ENCODE measurements at places on chromosomes 7 and 10. TPM values are rescaled to one million over a fixed set of nuclear protein-coding genes. Genes with fewer than 3 reads are reported as not detected.
A peak's percentile ranks its signal among the peaks of the same experiment; 100 is the strongest.

- peaks cover 9% of the 10 kb centered on the region for H3K4me1 ChIP-seq
- H3K36me3 ChIP-seq: no peaks in the 10 kb centered on the region
- peaks cover 21% of the 10 kb centered on the region for H3K27me3 ChIP-seq
- no peak for DNase-seq
These were observed 480 bp downstream of the VPS50 start for GRCh38 chr7:93232673-93233018.

- DNase-seq: no peak
- H3K36me3 ChIP-seq: peaks cover 8% of the 10 kb centered on the region
- H3K4me1 ChIP-seq: peaks cover 37% of the 10 kb centered on the region
- peaks cover 4% of the 10 kb centered on the region for H3K27me3 ChIP-seq
- H3K27ac ChIP-seq: no peak overlapping the region
These were observed 3.2 kb downstream of the MINDY3 start for GRCh38 chr10:15857107-15857575.

- H3K4me3 ChIP-seq: no peak overlapping the region
- H3K27me3 ChIP-seq: no peaks in the 10 kb centered on the region
- DNase-seq: no peak
These were observed 139.0 kb downstream of the LRRN3 start for GRCh38 chr7:111229916-111230315.

- peak within 1 kb of the TSS; percentile 51 for H3K4me3 ChIP-seq
- no peaks in the 10 kb centered on the region for H3K36me3 ChIP-seq
- no peak for DNase-seq
- H3K27me3 ChIP-seq: peaks cover 61% of the 10 kb centered on the region
- no peak within 1 kb of the TSS for H3K27ac ChIP-seq
- peaks cover 7% of the 10 kb centered on the region for H3K4me1 ChIP-seq
These were observed at the start of gene ZNF804B for GRCh38 chr7:88759230-88760135. TSS of gene ZNF804B (plus strand) at chr7:88759700. CDS start at chr7:88759977, 277 bp downstream.

DNA sequence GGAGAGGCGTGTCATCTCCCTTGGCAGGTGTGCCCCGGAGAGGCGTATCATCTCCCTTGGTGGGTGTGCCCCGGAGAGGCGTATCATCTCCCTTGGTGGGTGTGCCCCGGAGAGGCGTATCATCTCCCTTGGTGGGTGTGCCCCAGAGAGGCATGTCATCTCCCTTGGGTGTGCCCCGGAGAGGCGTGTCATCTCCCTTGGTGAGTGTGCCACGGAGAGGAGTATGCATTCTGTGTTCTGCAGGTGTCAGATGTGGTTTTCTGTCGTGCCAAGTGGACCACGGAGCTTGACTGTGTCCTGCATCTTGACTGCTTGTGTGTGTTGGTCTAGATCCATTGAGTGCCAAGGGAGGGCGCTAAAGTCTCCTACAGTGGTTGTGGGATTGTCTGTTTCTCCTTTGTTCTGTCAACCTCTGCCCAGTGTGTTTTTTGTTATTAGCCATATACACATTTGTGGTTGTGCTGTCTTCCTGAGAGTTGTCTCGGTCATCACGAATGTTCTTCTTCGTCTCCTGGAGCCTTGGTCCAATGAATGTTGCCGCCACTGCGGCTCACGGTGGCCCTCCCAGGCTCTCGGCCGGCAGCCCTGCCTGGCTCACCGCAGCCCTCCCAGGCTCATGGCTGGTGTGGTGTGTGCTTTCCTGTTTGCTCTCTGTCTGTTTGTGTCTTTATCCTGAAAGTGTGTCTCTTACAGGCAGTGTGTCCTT, 96.8 kb downstream of the INPP5A start:
- no peak for DNase-seq
- peaks cover 35% of the 10 kb centered on the region for H3K4me1 ChIP-seq
- H3K27ac ChIP-seq: no peak overlapping the region
- H3K36me3 ChIP-seq: no peaks in the 10 kb centered on the region

- no peak overlapping the region for H3K27ac ChIP-seq
- DNase-seq: no peak
- no peak overlapping the region for H3K4me3 ChIP-seq
- peaks cover 40% of the 10 kb centered on the region for H3K27me3 ChIP-seq
- H3K36me3 ChIP-seq: no peaks in the 10 kb centered on the region
- H3K4me1 ChIP-seq: no peaks in the 10 kb centered on the region
These were observed 125.8 kb upstream of the PDSS1 start for GRCh38 chr10:26571655-26572054.

GRCh38 chr7:50610521-50611277, 45.5 kb upstream of the DDC start:
- no peak overlapping the region for H3K27ac ChIP-seq
- H3K4me1 ChIP-seq: no peaks in the 10 kb centered on the region
- no peak for DNase-seq
- H3K27me3 ChIP-seq: no peaks in the 10 kb centered on the region
- no peak overlapping the region for H3K4me3 ChIP-seq

- DNase-seq: no peak
- no peak overlapping the region for H3K4me3 ChIP-seq
- no peaks in the 10 kb centered on the region for H3K36me3 ChIP-seq
- no peaks in the 10 kb centered on the region for H3K27me3 ChIP-seq
- H3K4me1 ChIP-seq: no peaks in the 10 kb centered on the region
These were observed 57.9 kb upstream of the RNF32 start for GRCh38 chr7:156582591-156583123.

DNA sequence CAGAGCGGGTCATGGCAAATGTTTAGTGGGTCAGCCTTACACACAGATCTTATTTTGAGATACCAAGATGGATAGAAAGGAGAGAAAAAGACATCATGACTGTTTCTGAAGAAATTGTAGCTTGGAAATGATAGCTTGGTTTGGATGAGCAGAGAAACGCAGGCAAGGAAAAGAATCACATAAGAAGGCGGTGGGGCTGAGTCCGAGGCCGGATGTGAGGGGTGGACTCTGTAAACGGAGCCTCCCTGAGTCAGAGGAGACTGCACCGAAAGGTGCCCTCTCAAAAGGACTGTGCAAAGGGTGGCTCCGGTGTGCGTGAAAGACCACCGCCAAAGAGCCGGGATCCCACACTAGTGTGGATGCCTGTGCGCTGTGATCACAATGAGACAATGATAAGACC, 53.7 kb downstream of the ADARB2 start:
- no peaks in the 10 kb centered on the region for H3K27me3 ChIP-seq
- H3K27ac ChIP-seq: no peak overlapping the region
- H3K36me3 ChIP-seq: no peaks in the 10 kb centered on the region
- no peak overlapping the region for H3K4me3 ChIP-seq

GRCh38 chr10:97016728-97017473, 168.9 kb downstream of the SLIT1 start:
- H3K27me3 ChIP-seq: no peaks in the 10 kb centered on the region
- H3K36me3 ChIP-seq: no peaks in the 10 kb centered on the region
- peak overlapping the region; percentile 34 for H3K27ac ChIP-seq
- peaks cover 22% of the 10 kb centered on the region for H3K4me1 ChIP-seq
- H3K4me3 ChIP-seq: no peak overlapping the region
- no peak for DNase-seq

GRCh38 chr10:51030480-51030879, 43.8 kb upstream of the PRKG1 start:
- H3K27ac ChIP-seq: no peak overlapping the region
- H3K4me3 ChIP-seq: no peak overlapping the region
- H3K36me3 ChIP-seq: no peaks in the 10 kb centered on the region
- H3K27me3 ChIP-seq: no peaks in the 10 kb centered on the region
- no peak for DNase-seq

- no peak overlapping the region for H3K4me3 ChIP-seq
- no peak overlapping the region for H3K27ac ChIP-seq
- H3K4me1 ChIP-seq: peaks cover 18% of the 10 kb centered on the region
These were observed 34.6 kb downstream of the ZEB1 start for GRCh38 chr10:31353574-31353973.

GRCh38 chr7:120056227-120056626, 216.7 kb upstream of the KCND2 start:
- H3K4me3 ChIP-seq: no peak overlapping the region
- H3K36me3 ChIP-seq: no peaks in the 10 kb centered on the region
- no peak for DNase-seq
- no peak overlapping the region for H3K27ac ChIP-seq

DNA sequence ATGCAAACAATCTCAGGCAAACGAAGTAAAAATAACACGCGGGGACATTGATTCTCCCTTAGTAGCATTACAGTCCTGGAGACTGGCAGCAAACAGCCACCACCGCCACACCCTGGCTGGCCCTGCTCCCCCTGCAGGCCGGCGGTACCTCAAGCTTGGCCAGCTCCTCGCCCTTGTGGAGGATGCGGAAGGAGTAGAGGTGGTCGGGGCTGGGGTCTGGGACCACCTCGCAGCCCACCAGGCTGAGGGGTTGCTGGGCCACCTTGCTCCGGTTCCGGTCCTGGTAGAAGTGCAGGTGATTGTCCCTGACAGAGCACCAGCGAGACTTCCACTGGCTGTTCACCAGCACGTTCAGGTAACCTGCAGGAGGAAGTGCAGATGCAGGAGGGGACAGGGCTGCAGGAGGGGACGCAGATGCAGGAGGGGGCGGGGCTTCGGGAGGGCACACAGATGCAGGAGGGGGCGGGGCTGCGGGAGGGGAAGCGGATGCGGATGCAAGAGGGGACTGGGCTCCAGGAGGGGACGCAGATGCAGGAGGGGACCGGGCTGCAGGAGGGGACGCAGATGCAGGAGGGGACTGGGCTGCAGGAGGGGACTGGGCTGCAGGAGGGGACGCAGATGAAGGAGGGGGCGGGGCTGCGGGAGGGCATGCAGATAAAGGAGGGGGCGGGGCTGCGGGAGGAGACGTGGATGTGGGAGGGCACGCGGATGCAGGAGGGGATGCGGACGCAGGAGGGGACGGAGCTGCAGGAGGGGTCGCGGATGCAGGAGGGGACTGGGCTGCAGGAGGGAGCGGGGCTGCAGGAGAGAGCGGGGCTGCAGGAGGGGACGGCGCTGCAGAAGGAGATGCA, 65.7 kb downstream of the VWA2 start:
- peak overlapping the region; percentile 77 for H3K4me3 ChIP-seq
- H3K27me3 ChIP-seq: no peaks in the 10 kb centered on the region
- no peak for DNase-seq

- no peak for DNase-seq
- peaks cover 5% of the 10 kb centered on the region for H3K4me1 ChIP-seq
- H3K27me3 ChIP-seq: no peaks in the 10 kb centered on the region
These were observed 91.0 kb downstream of the AKR1D1 start for GRCh38 chr7:138167222-138167621.

DNA sequence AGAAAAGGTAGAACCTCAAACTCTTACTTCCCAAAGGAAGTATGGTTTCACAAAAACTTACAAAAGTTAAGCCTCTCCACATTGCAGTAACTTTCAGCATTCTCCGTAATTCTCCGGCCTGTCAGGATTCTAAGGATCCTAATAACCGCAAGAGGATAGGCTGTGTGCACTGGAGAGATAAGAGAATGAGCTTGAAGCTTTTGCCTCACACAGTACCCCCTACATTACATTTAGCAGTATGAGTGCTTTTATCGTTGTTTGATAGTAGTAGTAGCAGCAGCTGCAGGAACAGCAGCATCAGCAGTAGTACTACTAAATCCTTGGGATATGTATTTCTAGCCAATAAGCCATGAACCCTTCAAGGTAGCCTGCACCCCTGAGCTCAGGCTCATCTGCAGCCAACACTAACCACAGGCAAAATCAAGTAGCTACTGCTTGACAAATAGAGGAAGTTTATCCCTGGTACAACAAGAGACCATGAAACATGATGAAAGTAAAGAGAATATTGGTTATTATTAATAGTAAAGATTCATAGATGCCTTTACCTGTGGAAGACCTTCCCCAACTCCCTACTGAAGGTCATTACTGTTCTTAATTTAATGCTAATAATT, 222.6 kb upstream of the CNTNAP2 start:
- H3K27ac ChIP-seq: no peak overlapping the region
- no peak overlapping the region for H3K4me3 ChIP-seq
- H3K27me3 ChIP-seq: no peaks in the 10 kb centered on the region
- H3K36me3 ChIP-seq: no peaks in the 10 kb centered on the region

DNA sequence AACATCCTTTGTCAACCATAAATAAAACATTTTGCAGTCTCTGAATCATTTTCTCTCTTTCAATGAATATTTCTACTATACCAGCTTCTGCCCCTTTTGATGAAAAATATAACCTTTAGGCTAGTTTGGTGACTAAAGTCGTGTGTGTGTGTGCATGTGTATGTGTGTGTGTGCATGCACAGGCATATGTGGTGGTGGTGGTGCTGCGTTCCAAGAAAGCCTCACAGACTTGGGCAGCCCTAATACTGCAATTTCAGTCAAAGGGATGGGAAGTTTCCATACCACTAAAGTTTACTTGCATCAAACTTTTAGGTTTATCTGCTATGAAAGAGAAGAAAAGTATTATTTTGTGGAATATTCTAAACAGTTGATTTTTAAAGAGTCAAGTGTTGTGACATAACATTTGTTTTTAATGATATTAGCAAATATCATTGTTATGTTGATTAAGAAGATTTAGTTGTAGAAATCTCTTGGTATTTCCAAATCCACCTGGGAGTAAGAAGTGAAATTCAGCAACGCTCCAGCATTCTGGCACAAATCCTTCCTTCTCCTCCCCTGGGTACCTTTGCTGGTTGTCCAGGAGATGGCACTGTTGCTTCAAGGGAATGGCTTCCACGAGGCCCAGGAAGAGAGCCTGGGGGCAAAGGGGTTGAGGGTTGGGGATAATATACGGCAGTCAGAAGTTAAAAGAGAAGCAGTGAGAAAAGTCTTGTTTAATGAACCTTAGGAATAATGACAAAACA, 41.5 kb downstream of the ASB4 start:
- H3K4me1 ChIP-seq: no peaks in the 10 kb centered on the region
- no peak overlapping the region for H3K27ac ChIP-seq
- peaks cover 31% of the 10 kb centered on the region for H3K27me3 ChIP-seq
- no peak overlapping the region for H3K4me3 ChIP-seq

DNA sequence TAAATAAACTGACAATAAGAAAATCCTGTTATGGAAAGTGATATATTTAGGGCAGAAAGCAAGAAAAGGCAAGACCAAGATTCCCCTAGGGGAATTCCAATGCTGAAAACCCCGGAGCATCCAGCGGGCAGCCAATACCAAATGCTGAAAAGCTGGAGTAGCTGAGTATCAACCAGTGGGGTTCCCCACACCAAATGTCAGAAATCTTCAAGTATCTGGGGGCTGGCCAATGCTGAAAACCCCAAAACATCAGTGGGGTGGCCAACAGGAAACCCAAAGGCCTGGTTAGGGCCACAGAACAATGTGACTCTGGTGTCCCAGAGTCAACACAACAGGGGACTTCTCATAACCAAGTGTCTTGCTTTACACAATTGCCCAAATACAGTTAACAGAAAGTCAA, 271.8 kb upstream of the CACNA2D1 start:
- no peaks in the 10 kb centered on the region for H3K4me1 ChIP-seq
- H3K36me3 ChIP-seq: no peaks in the 10 kb centered on the region
- H3K27ac ChIP-seq: no peak overlapping the region
- no peak overlapping the region for H3K4me3 ChIP-seq
- DNase-seq: no peak
- H3K27me3 ChIP-seq: no peaks in the 10 kb centered on the region

The C10orf53 gene
- total RNA-seq: not detected

The CTTNBP2 gene
- total RNA-seq: 2.3 TPM

The GPER1 gene
- total RNA-seq: 3.0 TPM

The LRRC18 gene
- total RNA-seq: not detected

The DIP2C gene
- 36.8 TPM for total RNA-seq

The HSPA12A gene
- total RNA-seq: 4.0 TPM

The ZCCHC24 gene
- 88.3 TPM for total RNA-seq

The GLRX3 gene
- 58.7 TPM for total RNA-seq

The TFR2 gene
- 0.19 TPM for total RNA-seq

The ZNRF2 gene
- 6.8 TPM for total RNA-seq

The ANKRD1 gene
- total RNA-seq: 4.9 TPM
